GM12864 (cell line): ENCODE measurements at places on chromosomes 13 and 19.

DNA sequence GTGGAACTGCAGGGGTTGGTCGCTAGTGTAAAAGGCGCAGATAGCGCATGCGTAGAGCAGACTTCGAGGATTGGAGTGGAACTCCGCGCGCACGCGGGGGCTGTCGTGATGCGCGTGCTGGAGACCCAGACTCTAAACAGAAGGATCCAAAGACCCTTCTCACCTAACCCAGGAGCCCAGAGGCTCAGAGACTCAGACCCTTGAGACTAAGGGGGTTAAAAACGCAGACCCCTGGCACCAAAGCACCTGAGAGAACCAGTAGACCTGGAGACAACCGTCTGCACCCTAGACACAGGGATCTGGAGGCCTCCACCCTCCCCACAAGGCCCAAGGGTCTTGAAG, 567 bp upstream of the CTU1 start:
- no peak for DNase-seq

DNA sequence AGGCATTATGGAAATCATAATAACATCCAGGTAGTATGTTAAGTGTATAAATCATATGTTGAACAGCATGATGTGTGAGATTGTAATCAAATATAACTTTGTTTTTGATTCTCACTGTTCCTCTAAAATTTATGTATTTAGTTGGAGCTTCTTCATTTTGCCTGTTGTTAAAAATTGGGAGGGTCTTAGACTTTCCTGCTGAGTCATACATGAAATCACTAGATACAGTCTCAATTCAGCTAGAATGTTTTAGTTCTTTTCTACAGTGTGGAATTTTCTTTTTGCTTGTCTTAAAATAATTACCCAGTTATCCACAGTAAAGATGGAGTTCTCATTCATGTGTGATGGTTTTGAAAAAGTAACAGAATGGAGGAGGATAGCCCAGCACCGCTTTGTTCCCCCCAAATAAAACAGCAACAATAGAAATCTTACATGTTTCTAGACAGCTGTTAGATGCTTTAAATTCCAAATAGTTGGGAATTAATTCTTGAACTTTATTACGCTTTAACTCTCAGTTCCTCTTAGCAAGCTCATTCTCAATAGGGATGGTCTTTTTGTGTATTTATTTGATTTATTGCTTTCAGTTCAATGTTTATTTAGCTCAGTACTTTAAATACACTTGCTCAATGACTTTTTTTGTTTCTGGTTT, 109.5 kb downstream of the PDS5B start:
- DNase-seq = no peak

GRCh38 chr19:36373638-36374156, 5.3 kb downstream of the ZFP14 start:
- no peak for DNase-seq

GRCh38 chr13:27375686-27376326, 48.6 kb upstream of the GTF3A start:
- no peak for DNase-seq

- DNase-seq = no peak
Measured at GRCh38 chr13:113155982-113156655, 2.3 kb upstream of the PROZ start.

- DNase-seq = no peak
Measured at GRCh38 chr19:32372726-32373517, 27.5 kb downstream of the ZNF507 start.

DNA sequence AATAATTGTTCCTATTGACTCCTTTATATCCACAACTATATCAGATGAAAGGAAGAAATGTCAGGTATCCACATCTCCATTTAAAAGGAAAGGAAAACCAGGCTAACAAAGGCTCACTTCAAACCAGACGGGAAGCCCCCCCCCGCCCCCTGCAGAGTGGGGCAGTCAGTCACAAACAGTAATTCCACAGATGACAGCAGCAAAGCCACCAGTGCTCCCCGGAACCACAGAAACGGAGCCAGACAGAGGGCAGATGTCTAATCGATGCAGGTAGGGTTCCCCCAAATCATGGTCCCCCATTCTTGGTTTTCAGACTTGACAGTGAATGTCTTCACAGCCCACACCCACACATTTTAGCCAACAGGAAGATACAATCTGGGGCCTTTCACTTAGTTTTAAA, 100.8 kb downstream of the STK24 start:
- DNase-seq = no peak

DNA sequence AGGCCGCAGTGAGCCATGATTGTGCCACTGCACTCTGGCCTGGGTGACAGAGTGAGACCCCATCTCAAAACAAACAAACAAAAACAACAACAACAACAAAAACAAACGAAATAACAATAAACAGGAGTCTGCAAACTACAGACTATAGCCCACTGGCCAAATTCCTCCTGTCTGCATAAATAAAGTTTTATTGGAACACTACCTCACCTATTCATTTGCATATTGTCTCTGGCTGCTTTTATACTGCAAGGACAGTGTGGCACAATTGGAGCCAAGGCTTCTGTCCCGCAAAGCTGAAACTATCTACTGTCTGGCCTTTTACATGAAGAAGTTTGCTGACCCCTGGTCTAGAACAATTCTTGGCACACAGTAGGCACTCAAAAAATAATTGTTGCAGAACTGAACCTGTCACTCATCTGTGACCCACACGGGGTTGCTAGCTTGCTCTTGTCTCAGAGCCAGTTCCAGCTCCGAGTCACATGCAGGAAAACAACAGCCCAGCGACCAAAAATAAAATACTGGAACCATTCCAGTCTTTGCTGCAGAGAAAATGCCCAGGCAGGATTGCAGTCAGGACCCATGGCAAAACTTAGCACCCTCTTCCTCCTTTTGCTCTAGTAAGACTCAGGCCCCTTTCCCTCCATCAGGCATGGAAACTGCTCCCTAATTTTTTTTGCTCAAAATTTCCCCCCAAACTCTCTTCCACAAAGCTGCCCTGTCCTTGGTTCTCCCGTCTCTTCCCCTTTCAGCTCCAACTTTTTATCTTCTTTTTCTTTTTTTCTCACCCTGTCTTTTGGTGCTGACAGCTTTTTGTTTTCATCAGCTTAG, 4.8 kb upstream of the MYH14 start:
- DNase-seq = no peak

- DNase-seq = no peak
Measured at GRCh38 chr19:4077800-4078684, 11.3 kb upstream of the ZBTB7A start.

DNA sequence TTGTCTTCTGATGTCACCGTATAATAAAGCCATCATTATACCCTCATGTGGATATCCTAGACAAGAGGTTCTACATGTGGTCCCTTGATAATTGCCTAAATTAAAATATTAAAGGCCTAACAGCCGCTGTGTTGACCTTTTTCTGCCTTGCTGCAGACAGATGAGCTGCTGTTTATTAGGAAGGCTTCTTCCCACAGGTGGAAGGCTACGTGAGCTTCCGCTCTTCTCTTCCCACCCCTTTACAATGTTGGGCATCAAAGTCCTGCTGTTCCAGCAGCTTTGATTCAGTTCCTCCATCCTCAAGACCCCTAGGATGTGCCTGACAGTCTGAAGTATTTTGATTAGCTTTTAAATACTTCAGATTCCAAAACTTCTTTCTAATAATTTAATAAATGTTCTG, 217.1 kb downstream of the PCCA start:
- no peak for DNase-seq

DNA sequence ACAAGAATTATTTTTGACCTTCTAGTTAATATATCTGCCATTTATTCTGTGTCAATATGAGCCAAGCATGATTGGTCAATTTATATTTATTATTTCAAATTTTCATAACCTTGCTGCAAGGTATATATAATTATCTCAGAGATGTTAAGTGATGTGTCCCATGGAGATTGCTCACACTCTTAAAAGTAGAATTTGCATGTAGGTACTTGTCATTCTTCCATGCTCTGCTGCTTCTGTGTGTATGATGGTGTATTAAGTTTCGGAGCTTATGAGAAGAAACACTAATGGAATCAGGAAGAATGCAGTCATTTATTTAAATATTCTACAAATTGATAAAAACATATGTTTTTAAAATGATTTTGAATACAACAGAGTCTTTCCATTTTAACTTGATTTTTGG, 586.8 kb upstream of the MIR17HG start:
- no peak for DNase-seq

DNA sequence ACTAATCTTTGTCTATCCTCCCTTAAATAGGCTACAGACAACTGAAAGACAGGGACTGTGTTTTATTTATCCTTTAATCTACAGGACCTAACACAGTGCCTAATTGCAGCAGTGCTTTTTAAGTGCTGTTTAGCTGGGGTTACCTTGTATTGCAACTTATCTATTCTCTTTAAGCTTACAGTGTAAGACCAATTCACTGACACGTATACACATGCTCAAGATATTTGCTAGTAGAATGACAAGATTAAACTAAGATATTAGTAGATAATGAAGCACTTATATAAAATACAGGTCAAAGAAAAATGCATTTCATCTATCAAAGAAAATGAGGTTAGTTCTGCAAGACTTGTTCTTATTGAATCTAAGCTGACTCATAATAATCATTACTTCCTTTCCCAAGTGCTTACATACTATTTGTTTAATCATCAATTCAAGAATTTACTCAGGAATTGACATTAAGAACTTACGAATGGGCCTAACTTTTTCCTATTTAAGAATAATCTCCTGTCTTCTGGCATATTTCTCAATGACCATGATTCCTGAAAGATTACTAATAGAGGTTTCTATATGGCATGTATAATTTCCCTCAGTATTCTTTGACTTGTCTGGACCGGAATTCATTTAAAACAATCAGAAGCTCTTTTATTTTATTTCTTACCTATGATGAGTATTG, 75.8 kb upstream of the MAB21L1 start:
- no peak for DNase-seq

DNA sequence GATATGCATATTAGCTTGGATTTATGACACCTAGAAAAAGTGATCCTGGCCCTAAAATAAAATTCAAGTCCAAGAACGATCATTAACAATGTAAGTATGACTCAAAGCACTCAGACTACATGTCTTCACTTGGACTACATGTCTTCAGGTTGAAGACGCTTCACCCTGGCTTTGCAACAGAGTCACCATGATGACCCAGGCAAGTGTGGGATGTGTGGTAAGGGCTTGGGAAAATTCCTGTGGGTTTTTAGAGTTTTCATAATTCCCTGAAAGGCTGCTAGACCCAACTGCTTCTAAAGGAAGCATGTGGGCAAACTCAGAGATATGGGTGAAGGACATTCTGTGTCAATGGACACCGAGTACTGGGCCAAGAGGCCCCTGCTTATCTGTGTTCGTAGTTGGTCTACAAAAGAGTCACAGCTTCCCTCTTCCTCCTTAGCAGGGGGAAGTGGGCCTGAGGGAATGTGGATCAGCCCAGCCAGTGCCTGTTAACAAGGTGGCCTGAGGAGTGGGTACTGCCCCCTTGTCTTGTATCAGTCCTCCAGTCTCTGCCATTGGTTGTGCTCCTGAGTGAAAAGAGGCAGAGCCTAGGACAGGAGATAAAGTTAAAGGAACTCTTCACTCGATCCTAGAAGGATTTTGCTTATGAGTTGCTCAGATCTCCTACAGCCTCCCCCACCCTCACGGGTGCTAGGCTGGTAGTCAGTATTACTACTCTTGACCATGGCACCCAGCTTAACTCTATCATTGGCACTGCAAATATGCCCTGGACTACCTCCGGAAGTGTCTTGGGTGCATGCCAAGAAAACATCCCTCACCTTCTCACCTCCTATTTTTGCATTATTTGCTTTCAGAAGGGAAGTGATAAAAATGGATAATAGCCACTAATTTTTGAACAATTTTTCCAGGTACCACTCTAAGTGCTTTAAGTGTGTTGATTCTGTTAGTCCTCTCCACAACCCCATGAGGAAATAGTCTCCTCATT, 406.3 kb downstream of the COG6 start:
- no peak for DNase-seq

DNA sequence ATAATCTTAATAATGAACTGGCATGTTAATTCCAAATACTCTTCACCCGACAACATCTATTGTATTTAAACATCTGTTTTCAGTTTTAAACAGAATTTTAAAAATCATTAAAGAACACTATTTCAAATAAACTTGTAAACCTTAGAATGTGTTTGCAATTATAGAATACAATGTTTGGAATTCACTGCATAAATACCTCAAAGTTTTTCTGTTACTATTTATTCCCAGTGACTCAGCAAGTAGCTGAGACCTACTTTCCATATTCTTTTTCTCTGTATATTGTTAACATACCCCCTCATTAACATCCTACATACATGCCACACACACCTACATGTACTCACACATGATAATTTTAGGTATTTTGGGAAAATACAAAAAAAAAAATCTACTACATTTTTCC, 1134.3 kb downstream of the SLITRK1 start:
- DNase-seq = no peak

- no peak for DNase-seq
Measured at GRCh38 chr13:91902291-91902690, 503.9 kb downstream of the GPC5 start.

- no peak for DNase-seq
Measured at GRCh38 chr13:74895042-74895796, 586.8 kb downstream of the TBC1D4 start.

DNA sequence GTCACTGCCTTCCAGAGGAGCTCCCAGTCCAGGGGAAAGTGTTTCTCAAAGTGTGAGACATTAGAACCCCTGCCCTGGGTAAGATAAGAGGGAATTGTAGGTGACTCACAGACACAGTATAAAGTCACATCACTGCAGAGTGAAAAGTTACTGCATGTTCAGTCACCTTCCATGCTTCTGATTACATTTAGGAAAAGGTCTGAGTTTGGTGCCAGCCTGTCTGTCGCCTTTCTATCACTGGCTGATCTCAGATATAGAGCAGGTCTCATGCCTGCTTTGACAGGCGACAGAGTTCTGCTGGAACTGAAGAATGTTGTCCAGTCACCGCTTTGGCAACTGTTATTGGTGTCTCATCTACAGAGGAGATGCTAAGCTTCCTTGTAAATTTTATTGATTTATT, 1078.6 kb downstream of the UQCRFS1 start:
- no peak for DNase-seq

- DNase-seq = no peak
Measured at GRCh38 chr13:102704238-102705058, 9.6 kb upstream of the METTL21C start.

GRCh38 chr19:11268783-11269267, 6.5 kb upstream of the DOCK6 start:
- no peak for DNase-seq

DNA sequence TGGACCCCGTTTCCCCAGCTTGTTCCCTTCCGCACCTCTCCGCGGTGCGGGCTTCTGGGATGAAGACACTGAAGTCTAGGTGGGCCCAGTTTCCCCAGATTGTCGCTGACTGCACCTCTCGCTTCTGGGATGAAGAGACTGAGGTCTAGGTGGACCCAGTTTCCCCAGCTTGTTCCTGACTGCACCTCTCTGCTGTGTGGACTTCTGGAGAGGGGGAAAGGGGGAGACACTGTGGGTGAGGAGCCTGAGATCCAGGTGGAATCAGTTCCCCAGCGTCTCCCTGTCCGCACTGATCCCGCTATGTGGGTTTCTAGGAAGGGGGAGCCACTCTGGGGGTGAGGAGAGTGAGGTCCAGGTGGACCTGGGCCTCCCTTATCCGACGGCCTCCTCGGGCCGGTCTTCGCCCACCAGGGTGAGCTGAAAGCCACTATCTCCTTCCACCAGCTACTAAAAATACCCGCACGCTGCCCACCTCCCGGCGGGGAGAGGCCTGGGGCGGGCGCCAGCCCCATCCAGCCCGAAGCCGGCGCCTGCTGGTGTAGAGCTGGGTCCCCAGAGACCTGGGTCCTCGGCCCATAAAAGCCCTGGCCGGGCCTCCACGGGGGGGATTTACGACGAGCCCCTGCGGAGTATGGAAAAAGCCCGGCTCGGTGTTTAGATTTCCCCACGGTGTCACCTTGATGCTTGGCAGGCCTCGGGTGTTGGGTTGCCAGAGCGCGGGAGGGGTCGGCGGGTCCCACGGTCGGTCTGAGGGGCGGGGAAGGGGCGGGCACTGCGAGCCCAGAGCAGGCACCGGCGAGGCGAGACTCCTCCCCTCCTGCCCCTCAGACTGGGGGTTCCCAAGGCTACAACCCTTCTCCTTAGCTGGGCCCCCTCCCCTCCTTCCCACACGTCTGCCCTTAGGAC, 10.6 kb downstream of the FUT6 start:
- DNase-seq = no peak
